Dermis microvascular lymphatic vessel endothelial cell (primary cell): ENCODE measurements at places on chromosomes 16 and 17.

DNA sequence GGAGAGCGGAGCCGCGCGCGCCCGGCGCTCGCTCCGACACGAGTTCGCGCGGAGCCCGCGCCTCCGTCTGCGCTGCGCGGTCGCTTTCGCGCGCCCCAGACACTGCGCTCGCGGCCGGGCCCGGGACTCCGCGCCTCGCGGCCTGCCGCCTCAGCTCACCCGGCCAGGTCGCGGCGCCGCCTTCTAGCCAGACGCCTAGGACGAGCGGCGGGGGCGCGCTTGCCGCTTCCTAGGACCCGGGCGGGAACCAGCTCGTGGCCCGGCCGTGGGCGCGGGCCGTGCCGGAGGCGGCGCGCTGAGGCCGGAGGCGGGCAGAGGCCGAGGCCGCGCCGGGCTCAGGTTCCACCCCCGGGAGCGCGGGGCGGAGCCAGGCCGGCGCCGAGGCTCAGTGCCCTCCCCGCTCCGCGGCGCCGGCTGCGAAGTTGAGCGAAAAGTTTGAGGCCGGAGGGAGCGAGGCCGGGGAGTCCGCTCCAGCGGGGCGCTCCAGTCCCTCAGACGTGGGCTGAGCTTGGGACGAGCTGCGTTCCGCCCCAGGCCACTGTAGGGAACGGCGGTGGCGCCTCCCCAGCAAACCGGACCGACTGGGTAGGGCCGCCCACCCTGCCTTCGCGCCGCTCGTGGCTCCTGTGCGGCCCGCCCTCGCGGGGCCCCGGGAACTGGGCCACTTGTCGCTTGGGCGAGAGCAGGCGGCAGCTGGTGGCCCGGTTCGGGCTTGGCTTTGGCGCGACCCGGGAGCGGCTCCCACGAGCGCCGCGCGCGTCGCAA is at the start of gene SPHK1:
TSS of gene SPHK1 (plus strand) at position 388 of the 765 bp plus-strand sequence. CDS start 1,036 bp downstream, outside the sequence.
- no peak for DNase-seq

GRCh38 chr16:74107795-74108610 is 188.6 kb upstream of the PSMD7 start:
- peak; percentile 36 for DNase-seq

- no peak for DNase-seq
Measured at GRCh38 chr17:39871801-39872200, 3.8 kb downstream of the ZPBP2 start.

GRCh38 chr16:57736419-57737351 is 1.1 kb downstream of the KATNB1 start:
- DNase-seq, result peak; percentile 79

- no peak for DNase-seq
Measured at GRCh38 chr16:77467821-77468335, 33.0 kb upstream of the ADAMTS18 start.

DNA sequence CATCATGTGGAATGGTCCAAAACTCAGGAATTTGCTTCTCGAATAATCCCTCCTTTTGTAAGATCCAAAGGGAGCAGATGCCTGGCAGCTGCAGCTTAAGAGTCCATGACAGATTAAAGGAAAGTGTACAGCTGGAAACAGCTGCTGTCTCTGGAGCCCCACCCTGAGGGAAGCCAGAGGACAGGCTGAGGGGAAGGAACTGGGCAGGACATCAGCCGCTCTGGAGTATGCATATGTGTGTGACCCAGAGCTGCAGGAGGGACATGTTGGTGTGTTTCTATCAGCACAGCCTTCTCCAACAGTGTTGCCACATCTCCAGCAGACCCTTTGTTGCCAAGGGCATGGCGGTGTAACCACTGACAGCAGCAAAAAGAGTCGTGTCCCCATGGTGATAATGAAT is 46.2 kb downstream of the CYB561 start:
- no peak for DNase-seq

DNA sequence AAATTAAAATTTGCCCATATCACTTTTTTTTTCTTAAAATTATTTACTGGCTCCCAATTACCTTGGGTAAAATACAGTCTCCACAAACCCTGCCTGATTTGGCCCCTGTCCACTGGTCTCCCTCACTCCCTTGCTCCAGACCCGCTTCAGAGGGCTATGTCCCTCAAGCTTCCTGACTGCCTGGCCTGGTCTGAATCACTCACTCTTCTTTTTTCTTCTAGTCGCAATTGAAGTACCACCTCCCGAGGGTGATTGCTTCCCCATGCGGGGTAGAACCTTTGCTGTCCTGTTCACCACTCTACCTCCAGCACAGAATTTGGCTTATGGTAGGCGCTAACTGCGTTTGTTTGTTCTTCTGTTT is 598 bp upstream of the PGAP3 start:
- no peak for DNase-seq

- no peak for DNase-seq
Measured at GRCh38 chr16:69240331-69240730, 53.4 kb downstream of the SNTB2 start.

GRCh38 chr16:50038286-50038685 is 13.3 kb downstream of the CNEP1R1 start:
- no peak for DNase-seq

- DNase-seq, result peak; percentile 36
Measured at GRCh38 chr17:59361386-59361785, 29.9 kb downstream of the YPEL2 start.

GRCh38 chr16:15613676-15614075 is 29.3 kb downstream of the MARF1 start:
- no peak for DNase-seq
